ENCODE measurements at places on chromosomes 2 and 18. TPM values are rescaled to one million over a fixed set of nuclear protein-coding genes. Genes with fewer than 3 reads are reported as not detected.

Gene POTEJ
- not detected for total RNA-seq

Gene OR6B2
- not detected for total RNA-seq

Gene TMEM182
- 2.6 TPM for total RNA-seq

Gene SFT2D3
- 4.8 TPM for total RNA-seq

Gene TRPM8
- total RNA-seq, result not detected

Gene SERPINB10
- not detected for total RNA-seq

Gene SERPINB8
- total RNA-seq, result 1.4 TPM

Gene NEB
- 1.9 TPM for total RNA-seq

Gene PLGLB2
- 0.32 TPM for total RNA-seq

Gene SCN9A
- 1.0 TPM for total RNA-seq

Gene ATIC
- 57.2 TPM for total RNA-seq

Gene RASGRP3
- total RNA-seq, result 1.9 TPM

Gene NT5C1B
- not detected for total RNA-seq

Gene LHCGR
- not detected for total RNA-seq

Gene NEDD4L
- total RNA-seq, result 9.4 TPM

Gene GLI2
- total RNA-seq, result 15.1 TPM

Gene ATP8B1
- total RNA-seq, result 10.9 TPM

Gene COL4A3
- total RNA-seq, result 0.48 TPM

Gene TANC1
- 17.8 TPM for total RNA-seq

Gene IL36RN
- total RNA-seq, result not detected

Gene GAD1
- total RNA-seq, result not detected

Gene IL1F10
- not detected for total RNA-seq

Gene VWA3B
- total RNA-seq, result not detected

Gene NTSR2
- total RNA-seq, result not detected

Gene SOWAHC
- total RNA-seq, result 16.3 TPM

Gene GREB1L
- under 0.01 TPM for total RNA-seq

Gene NCOA1
- 18.9 TPM for total RNA-seq

Gene GREB1
- total RNA-seq, result 0.13 TPM

Gene MC4R
- total RNA-seq, result not detected

Gene ABCG8
- total RNA-seq, result not detected

Gene GYPC
- 93.2 TPM for total RNA-seq

Gene FAP
- total RNA-seq, result 15.5 TPM

Gene TMEM18
- total RNA-seq, result 39.4 TPM

Gene PSMA8
- total RNA-seq, result not detected

Gene ALPP
- total RNA-seq, result not detected

Gene ASB18
- total RNA-seq, result not detected
